Testis (tissue), 5 donors: ENCODE measurements at places on chromosomes 13 and 19. TPM values are rescaled to one million over a fixed set of nuclear protein-coding genes. Genes with fewer than 3 reads are reported as not detected.

CAPS gene
- 20.9 TPM for polyA plus RNA-seq

DPF1 gene
- 3.6 TPM for polyA plus RNA-seq

ZNF560 gene
- polyA plus RNA-seq = 8.0 TPM

ZNF175 gene
- polyA plus RNA-seq = 11.0 TPM

DNA sequence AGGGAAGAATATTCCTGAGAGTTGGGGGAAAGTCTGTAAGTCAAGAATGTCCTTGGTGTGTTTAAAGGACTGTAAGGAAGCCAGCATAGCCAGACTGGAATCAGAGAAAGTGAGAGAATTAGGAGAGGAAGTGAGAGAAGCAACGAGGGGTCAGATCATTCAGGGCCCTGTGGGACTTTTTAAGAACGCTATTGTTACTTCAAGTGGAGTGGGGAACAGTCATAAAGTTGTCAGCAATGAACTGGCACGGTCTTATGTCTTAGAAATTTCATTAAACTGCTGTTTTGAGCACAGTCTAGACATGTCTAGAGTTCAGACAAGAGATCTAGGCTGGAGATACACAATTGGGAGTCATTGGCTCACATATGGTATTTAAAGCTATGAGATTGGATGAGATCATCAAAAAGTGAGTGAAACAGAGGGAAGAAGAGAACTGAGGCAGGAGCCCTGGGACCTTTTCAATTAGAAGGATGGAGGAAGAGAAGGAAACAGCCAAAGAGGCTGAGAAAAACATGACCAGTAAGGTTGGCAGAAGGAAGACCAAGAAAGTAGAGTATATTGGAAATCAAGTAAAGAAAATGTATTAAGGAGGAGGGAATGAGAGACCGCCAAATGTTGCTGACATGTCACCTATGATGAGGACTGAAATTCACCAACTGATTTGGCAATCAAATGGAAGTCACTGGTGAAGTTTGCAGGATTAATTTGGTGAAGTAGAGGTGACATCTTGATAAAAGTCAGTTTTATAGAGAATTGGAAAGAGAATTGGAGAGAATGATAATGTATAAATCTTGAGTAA lies 263.5 kb downstream of the GPC5 start:
- no peak overlapping the region for H3K27ac ChIP-seq
- no peak overlapping the region for H3K4me3 ChIP-seq
- no peaks in the 10 kb centered on the region for H3K4me1 ChIP-seq
- DNase-seq = no peak
- no peaks in the 10 kb centered on the region for H3K27me3 ChIP-seq

GRCh38 chr19:16336571-16336970 lies 11.9 kb downstream of the KLF2 start:
- H3K27me3 ChIP-seq = no peaks in the 10 kb centered on the region
- DNase-seq = no peak
- H3K4me3 ChIP-seq = no peak overlapping the region

GRCh38 chr13:72886272-72887067 lies 104.5 kb downstream of the PIBF1 start:
- no peak for DNase-seq
- H3K27me3 ChIP-seq = no peaks in the 10 kb centered on the region
- H3K27ac ChIP-seq = no peak overlapping the region
- no peaks in the 10 kb centered on the region for H3K4me1 ChIP-seq
- no peaks in the 10 kb centered on the region for H3K36me3 ChIP-seq

DNA sequence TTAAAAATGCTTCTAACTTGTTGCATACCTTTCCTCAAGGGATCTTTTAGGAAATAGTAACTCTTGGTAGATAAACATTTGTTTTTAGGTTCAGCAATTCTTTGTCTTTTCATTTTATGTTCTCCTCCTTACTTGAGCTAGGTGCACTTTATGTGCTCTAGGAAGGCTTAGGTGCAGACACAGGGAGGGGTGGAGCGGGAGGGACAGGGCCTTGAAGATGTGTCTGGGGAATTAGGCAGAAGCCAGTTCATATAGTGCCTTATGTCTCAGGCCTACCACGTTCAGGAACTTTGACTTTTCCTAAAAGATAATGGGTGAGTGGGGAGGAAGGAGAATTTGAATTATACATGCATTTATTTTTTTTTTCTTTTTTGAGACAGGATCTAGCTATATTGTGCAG lies 37.7 kb downstream of the IRS2 start:
- H3K36me3 ChIP-seq = no peaks in the 10 kb centered on the region
- H3K4me3 ChIP-seq = no peak overlapping the region
- H3K27me3 ChIP-seq = no peaks in the 10 kb centered on the region
- peaks cover 10% of the 10 kb centered on the region for H3K4me1 ChIP-seq
- H3K27ac ChIP-seq = no peak overlapping the region
- DNase-seq = no peak

- no peaks in the 10 kb centered on the region for H3K36me3 ChIP-seq
- no peak for DNase-seq
- no peak overlapping the region for H3K4me3 ChIP-seq
- H3K4me1 ChIP-seq = no peaks in the 10 kb centered on the region
- H3K27me3 ChIP-seq = no peaks in the 10 kb centered on the region
- H3K27ac ChIP-seq = no peak overlapping the region
Measured at GRCh38 chr19:51055866-51056265, 9.0 kb downstream of the KLK13 start.

DNA sequence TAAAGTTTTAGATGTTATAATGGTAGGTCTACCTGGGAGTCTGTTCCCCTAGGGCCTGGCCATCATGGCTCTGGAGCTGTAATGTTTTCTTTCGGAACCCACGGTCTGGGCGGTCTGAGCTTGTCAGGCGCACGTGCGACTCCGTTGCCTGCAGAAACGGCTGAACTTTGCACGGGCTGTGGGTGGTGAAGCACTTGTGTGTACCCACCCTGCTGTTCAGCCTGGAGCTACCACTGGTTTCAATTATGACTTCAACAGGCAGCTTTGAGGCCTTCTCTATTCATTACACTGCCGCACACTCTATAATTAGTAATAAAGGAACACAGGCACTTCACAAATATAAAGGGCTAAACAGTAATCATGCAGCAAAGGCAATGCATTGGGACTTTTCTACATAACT lies 6.0 kb downstream of the PCDH8 start:
- no peak for DNase-seq
- H3K27me3 ChIP-seq = no peaks in the 10 kb centered on the region
- H3K36me3 ChIP-seq = no peaks in the 10 kb centered on the region
- H3K27ac ChIP-seq = no peak overlapping the region
- H3K4me3 ChIP-seq = no peak overlapping the region
